ENCODE measurements at places on chromosomes 2 and 18.

- DNase-seq = no peak
Measured at GRCh38 chr2:216429428-216429827, 17.1 kb downstream of the SMARCAL1 start.

DNA sequence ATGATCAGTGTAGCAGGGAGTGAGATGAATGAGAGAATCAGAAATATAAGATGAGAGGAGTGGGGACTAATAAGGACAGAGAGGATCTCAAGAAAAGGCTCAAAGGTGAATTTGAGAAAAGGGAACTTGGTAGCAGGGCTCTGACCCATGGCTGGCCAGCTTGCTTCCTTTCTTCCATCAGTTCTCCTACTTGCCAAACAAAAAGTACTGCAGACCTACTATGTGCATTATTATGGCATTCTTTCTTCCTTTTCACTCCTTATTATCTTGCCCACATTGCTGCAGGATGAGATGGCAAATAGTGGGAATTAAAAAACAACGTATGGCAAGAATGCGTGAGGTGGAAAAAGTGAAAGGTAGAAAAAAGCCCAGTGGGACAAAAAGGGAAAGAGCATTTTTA lies 33.0 kb downstream of the PRKD3 start:
- DNase-seq = no peak

GRCh38 chr2:11332596-11332995 lies 11.8 kb downstream of the ROCK2 start:
- no peak for DNase-seq

- no peak for DNase-seq
Measured at GRCh38 chr2:8406271-8406670, 275.6 kb upstream of the ID2 start.

GRCh38 chr2:188079196-188079595 lies 212.5 kb upstream of the GULP1 start:
- DNase-seq = no peak

DNA sequence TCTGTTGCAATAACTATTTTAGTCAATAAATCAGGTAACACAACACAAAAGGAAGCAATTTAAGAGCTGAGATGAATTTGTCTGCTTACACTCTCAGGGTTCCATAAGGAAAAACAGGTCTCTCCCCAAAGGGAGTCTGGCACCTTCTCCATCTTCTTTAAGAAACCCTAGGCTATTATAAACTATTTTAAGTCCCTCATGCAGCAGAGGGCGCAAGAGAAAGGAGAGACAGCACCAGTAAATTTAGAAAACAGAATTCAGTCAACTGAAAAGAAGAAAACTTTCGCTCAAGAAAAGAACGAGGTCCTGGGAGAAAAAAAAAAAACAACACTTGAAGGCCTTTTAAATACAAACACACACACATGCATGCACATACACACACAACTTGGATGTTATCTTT lies 19.1 kb downstream of the SULT1C4 start:
- DNase-seq = no peak

DNA sequence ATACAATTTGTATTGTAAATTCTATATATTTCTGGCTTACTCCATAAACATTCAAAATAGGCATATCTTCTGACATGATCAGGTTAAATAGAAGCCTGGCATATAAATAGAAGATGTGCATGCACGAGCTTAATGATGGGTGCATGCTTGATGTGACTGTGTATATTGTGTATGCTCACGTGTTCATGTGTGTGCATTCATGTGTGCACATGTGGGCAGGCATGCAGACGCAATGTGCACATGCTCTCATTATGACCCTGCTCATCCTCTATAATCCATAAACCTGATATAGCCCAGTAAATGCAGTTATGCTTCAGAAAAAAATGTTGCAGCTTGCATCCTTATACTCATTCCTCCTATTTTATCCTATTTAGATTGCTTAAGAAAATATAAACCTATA lies 29.2 kb downstream of the RAB27B start:
- no peak for DNase-seq

- no peak for DNase-seq
Measured at GRCh38 chr2:165698444-165698884, 95.6 kb downstream of the GALNT3 start.

DNA sequence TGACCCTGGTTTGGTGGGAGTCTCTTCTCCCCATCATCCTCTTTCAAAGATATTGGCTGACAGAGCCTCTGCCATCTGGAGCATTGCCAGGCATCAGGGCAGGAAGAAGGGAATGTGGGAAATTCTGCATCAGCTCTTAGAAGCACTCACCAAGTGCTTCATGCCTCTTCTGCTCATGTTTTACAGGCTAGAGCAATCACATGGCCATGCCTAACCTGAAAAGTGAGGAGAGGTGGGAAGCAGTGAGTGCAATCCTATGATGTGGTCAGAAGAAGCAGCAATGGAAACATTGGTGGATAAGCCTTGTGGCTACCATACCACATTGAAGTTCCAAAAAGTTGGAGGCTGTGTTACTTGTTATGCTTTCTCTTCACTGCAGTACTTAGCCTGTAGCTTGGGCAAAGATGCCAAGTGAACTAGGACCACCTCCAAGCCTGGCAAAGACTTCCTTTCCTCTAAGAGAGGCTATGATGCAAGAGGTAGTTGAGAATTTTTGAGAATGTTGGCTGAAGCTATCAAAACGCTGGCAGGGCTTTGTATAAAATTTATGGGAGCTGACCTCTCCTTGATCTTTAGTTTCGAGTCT lies 64.1 kb downstream of the BCL2L11 start:
- no peak for DNase-seq

DNA sequence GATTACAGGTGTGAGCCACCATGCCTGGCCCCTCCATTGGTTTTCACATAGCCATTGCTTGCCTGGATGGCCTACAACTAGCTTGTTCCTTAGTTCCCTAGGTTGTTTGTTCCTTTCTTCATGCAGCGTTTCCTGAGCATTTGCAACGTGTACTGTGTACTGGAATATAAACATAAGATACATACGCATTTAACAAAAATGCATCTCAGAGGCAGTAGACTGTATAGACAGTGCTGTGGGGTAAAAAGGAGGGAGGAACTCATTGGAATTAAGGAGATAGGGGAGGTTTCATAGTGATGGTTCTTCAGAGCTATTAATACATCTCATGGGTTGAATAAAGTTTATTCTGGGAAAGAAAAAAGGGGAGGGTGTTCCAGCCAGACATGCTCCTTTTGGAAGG lies 260.5 kb upstream of the RASGRP3 start:
- no peak for DNase-seq

DNA sequence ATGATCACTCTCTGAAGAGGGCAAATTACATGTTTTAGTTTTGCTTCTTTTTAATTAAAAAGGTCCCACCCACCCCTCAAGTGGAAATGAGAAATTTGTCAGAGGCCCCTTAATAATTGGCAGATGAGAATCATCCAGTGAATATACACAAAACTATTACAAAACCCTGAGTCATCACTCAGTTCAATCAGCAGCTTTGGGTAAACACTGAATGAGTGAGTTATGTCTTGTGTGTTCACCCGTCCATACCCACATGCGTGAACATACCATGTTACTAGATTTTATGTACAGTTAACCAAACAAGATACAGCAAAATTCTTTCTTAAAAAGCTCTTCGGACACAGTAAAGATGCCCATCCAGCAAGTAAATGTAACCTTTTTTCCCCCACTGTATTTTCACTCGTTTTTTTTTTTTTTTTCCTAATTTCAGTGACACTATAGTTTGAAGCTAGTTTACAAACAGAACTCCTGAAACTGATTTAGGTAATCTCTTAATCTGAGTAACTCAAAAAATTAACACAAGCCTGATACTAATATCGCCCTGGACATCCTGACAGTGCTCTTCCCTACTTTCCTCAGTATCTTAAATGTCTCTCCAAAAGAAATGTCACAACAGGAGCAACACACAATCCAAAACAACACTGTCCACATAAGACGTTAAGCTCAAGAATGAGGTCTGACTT lies 1.4 kb downstream of the PSME4 start:
- DNase-seq = no peak

- DNase-seq = no peak
Measured at GRCh38 chr2:180739070-180739469, 241.3 kb upstream of the UBE2E3 start.

DNA sequence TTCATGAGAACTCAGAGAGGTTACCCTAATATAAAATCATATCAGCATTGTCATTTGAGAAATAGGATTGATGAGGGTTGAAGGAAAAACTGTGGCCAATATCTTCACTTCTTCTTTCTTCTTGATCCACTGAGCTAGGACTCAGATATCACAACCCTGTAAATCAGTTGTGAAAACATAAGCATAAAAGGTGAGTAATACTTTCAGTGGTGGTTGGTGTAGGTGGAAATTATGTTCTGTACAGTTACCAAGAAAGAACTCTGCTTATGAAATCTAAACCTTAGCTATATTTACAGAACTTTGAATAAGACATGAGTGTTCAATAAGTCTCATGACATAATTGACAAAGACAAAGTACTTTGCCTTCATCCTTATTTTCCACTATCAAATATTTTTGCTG lies 56.3 kb downstream of the PAX3 start:
- DNase-seq = no peak

GRCh38 chr2:107777974-107778373 lies 48.7 kb upstream of the RGPD4 start:
- DNase-seq = no peak

GRCh38 chr2:33317369-33318007 lies 159.0 kb upstream of the RASGRP3 start:
- no peak for DNase-seq

GRCh38 chr18:51300912-51301311 lies 103.4 kb upstream of the MEX3C start:
- no peak for DNase-seq

DNA sequence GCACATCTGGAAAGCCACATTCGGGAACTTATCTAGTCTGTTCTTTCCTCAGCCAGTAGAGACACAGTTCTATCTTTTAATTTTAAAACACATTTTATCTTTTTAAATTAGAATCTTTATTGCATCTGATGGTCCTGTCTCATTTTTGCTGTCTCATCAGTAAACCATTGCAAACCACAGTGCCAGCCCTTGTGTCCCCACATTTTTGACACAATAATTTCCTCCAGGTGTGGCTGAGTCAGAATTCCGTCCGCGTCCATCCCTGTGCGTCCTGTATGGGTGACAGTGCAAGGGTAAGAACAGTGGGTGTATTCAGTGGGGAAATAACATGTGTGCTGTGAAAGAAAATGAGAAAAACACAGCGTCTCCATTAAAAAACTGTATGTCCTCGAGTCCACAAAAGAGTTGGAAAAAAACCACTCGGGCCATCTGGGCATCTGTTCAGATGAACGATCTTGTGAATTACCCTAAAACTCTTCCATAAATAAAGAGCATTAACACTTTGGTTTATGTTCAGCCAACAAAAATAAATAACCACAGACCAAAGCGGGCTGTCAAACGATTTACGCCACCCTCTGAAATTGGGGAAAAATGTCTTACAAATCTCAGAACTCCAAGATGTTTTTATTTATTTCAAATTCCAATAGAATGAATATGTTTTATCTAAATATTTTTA lies 137.3 kb downstream of the ZNF516 start:
- no peak for DNase-seq

DNA sequence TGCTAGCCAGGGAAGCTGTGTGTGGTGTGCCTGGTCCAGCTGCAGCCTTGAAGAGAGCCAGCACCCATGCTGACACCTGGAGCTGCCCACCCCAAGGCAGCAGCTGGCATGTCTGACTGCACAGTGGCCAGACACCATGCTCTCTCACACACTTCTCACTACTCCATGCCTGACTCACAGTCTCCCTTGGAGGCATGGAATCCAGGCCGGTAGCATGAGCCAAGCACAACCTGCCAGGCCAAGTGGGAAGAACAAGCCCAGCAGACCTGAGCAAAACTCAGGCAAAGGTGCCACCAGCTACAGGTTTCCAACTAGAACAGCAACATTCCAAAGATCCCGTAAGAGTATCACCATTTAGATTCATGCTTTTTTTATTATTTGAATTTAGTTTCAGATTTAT lies 625.3 kb upstream of the LRRTM4 start:
- DNase-seq = no peak

- no peak for DNase-seq
Measured at GRCh38 chr18:50306944-50307343, 19.5 kb upstream of the CXXC1 start.

DNA sequence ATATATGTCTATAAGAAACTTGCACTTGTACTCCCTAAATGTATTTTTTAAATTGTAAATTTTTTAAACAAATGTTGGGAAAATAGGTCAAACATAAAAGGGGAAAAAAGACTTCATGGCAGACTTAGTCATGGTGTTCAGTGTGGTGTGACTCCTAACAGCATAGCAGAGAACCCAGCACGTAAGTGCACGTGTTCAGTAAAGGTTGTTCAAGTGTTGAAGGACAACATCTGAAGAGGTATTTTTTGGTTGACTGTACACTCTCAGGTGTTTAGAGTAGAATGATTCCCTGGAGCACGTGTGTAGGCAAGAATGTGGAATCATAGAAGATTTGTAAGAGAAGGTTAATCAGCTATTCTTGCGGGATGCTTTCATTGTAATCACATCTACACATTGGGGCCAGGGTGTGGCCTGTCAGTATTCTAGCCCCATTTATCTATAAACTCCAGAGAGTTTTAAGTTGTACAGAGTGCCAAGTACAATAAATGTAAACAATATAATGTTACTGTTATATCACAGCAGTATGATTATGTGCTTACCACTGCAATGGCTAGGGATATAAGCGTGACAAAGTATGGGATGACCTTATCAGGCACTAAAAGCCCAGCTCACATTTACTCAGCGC lies 106.8 kb downstream of the CRIM1 start:
- DNase-seq = no peak

DNA sequence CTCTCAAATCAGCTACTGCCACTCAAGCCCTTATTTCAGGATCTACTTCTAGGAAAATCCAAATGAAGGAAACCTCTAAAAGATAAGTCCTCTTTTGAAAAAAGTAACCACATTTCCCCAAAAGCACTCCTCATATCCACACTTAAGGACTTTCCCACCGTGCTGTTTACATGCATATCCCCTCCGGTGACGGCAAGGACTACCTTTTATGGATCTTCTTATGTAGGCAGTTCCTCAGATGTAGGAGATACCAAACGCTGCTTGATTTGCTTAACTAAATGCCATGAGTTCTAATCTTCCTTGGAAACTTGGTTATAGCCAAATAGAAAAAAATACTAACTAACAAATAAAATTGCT lies 6.9 kb upstream of the TMEM87B start:
- DNase-seq = no peak

DNA sequence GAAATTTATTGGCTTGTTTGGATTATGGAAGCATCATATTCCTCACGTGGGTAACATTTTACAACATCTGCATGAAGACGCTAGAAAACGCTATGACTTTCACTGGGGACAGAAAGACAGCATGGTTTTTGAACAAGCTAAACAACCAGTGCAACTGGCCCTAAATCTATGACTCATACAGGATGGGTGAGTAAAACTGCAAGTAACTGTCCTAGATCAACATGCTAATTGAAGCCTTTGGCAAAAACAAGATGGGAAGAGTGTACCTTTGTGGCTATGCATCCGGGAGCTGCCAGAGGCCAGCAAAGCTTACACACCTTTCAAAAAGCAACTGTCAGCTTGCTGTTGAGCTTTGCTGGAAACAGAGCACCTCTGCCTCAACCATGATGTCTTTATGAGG lies 1096.0 kb upstream of the DDX18 start:
- no peak for DNase-seq

Measured in T-helper 9 cell (primary cell).